ENCODE measurements at places on chromosomes 3 and 15.

GRCh38 chr3:5233026-5233425 lies 45.5 kb downstream of the EDEM1 start:
- no peak for DNase-seq

GRCh38 chr15:91992945-91993344 lies 139.4 kb downstream of the SLCO3A1 start:
- no peak for DNase-seq

DNA sequence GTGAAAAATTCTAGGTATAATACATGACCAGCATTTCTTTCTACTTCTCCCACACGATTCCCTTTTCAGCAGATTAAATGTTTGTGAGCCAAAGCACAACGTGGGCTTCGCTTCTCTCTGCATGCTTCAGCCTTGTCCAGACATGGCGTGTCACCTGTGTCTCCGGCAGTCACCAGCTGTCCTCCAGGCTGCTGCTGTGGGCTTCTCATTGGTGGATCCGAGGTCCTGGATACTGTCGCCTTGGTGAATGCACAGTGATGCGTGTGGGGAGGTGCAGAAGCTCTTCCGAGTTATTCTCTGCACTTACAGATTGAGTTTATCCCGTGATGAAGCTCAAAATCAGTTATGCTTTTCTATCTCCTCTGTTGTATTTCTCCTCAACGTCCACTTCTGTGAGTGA lies 23.0 kb upstream of the GOLGA8J start:
- no peak for DNase-seq

DNA sequence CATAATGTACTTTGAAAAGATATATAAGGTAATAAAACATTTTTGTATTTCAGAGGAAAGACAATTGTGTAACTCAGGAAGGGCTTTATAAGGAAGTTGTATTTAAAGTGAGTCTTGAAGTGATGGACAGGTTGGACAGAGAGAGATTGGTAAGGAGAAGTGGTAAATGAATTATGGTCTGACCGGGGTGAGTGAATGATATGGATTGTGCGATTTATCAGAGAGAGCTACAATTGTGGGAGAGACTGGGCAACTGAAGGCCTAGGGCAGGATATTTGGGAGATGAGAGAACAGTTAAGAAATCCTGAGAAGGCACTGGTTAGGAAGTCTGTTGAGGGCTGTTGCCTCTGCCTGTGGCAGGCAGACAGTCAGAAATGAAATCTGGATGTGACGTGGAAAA lies 14.8 kb downstream of the IL1RAP start:
- DNase-seq: no peak

- DNase-seq: no peak
These were observed 21.6 kb upstream of the RASA2 start for GRCh38 chr3:141465221-141465620.

- no peak for DNase-seq
These were observed 36.9 kb downstream of the PLS1 start for GRCh38 chr3:142633073-142633472.

DNA sequence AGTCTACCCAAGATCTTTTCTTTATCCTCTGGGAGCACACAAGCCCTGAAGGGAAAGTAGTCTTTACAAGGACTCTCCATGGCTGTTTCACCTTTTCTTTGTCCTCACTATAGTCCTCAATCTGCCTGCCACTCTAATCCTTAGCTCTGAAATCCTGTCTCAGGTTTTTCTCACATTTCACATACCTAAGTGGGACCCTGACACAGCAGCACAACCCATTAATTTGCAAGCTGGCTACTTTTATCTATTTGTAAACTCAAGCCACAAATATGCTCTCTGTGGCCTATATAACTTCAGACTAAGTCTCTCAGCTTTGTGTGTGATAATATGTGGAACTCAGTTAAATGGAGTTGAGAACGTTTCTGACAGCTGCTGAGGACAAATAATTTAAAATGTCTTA lies 19.8 kb downstream of the SIN3A start:
- no peak for DNase-seq

- DNase-seq: no peak
These were observed 635.1 kb upstream of the MDFIC2 start for GRCh38 chr3:70947579-70947978.

GRCh38 chr15:63318344-63318743 lies 40.9 kb downstream of the APH1B start:
- no peak for DNase-seq

DNA sequence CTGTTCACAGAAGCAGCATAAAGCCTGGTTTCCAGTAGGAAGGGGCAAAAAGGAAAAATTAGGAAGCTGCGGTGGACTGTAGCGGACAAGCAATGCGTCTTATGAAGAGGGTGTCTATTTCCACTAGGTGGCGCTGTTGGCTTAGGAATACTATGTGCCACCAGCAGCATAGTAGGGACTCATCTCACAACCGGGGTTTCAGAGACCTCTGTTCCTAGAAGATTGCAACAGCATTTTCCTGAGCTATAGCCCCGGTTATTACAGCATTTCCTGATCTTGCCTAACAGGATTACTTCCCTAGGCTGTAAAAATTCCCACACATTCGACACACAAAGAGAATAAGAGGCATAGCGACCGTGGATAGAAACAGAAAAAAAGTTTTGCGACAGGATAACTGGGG lies 683.0 kb downstream of the TBL1XR1 start:
- DNase-seq: no peak

- no peak for DNase-seq
These were observed 52.3 kb upstream of the ADAMTS9 start for GRCh38 chr3:64739971-64740631.

GRCh38 chr15:70633103-70633831 lies 130.1 kb downstream of the UACA start:
- DNase-seq: no peak

DNA sequence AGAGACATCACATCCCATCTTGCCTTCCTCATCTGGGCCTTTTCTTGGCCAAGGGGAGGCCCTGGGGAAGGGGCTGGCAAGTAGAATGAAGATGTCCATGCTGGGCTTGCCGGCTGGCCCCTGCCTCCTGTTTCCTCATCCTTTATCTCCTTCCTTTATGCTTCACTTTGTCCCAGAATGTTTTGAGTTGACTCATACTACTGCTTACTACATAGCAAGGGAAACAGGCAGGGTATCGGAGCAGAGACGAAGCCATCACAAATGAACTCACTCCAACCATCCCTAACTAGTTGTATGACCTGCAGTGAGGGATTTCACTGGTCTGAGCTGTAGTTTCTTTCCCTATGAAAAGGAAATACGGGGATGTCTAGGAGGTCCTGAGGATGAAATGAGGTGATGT lies 66.0 kb downstream of the CHDH start:
- DNase-seq: no peak

- no peak for DNase-seq
These were observed 64.3 kb downstream of the LEO1 start for GRCh38 chr15:51907136-51907862.

All from stimulated activated CD4-positive, alpha-beta T cell treated with anti-CD3 and anti-CD28 coated beads, Interleukin-4, amount 100 ng/mL, for 4 hours (primary cell).